ENCODE measurements at places on chromosomes 2 and 18. TPM values are rescaled to one million over a fixed set of nuclear protein-coding genes. Genes with fewer than 3 reads are reported as not detected.

Gene PROC
- 4.9 TPM for polyA plus RNA-seq

DNA sequence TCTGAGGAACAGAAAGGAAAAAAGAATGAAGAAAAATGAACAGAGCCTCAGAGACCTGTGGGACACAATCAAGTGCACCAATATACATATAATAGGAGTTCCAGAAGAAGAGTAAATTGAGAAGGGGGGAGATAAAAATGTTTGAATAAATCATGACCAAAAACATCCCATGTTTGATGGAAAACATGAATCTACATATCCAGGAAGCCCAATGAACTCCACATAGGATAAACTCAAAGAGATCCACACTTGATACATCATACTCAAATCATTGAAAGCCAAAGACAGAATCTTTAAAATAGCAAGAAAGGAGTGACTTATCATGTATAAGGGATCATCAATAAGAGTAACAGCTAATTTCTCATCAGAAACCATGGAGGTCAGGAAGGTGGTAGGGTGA, 80.0 kb downstream of the COA5 start:
- no peak for DNase-seq

Gene PRKAG3
- 0.17 TPM for polyA plus RNA-seq

- no peak for DNase-seq
Observed at GRCh38 chr2:216538538-216538937, 39.9 kb downstream of the RPL37A start.

GRCh38 chr2:133975676-133976428, 278.0 kb upstream of the MGAT5 start:
- DNase-seq = no peak

DNA sequence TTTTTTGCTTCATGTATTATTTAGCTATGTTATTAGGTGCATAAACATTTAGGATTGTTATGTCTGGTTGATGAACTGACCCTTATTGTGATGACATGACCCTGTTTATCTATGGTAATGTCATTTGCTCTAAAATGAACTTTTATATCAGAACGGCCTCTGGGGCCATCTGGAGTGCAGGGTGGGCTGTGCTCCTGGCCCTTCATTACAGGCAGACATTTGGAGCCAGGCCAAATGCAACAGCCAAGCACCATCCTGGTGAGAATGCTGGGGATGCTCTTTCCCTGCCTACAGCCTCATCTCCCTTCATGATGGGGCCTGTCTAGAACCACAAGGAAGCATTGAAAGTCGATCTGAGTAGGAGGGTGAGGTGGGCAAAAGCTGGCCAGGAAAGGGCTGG, 38.0 kb downstream of the HJURP start:
- DNase-seq = no peak

GRCh38 chr18:48979944-48980890, 29.5 kb upstream of the SMAD7 start:
- DNase-seq = no peak

- no peak for DNase-seq
Observed at GRCh38 chr2:105432749-105433148, 33.9 kb upstream of the FHL2 start.

Gene MLPH
- polyA plus RNA-seq = 3.3 TPM

Gene MPPE1
- polyA plus RNA-seq = 59.3 TPM

GRCh38 chr2:69057660-69058059, 44.7 kb downstream of the ANTXR1 start:
- DNase-seq = no peak

DNA sequence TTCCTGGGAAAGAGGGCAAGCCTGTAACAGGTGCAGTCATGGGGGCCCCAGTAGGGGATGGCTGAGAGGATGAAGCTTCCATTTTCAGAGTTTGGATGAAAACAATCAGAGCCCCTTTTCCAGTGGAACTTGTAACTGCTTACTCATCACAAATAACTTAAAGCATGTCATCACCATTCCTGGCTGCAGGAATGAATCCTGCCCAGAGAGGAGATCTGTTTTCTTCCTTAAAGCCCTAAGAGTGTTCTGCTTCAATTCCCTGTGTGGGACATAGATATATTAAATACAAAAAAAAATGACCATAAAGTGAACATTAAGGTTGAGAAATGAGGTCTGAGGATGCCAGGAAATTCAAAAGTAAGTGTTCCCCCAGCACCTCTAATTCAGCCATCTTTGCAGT, 183.4 kb upstream of the MEIS1 start:
- no peak for DNase-seq

Gene B3GNT7
- polyA plus RNA-seq = 4.2 TPM

- no peak for DNase-seq
Observed at GRCh38 chr18:59387687-59388565, 28.9 kb upstream of the LMAN1 start.

DNA sequence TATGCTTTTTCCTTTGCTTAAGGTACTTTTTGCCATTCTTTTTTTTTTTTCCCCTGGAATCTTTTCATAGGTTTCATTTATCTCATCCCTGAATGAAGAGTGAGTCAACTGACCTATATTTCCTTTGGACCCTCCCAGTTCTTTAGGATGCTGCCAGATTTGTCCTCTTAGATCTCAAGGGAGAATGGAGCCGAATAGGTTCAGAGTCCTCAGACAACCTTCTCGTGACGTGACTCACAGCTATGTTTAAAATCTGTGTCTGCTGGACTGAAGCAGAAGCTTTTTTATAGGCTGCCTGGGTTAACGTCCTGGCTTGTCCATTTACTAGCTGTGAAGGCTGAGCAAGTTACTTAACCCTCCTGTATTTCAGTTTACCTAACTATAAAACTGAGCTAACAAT, 358.6 kb downstream of the DLGAP1 start:
- no peak for DNase-seq
